ENCODE measurements at places on chromosomes 16 and 17.

GRCh38 chr16:54210452-54211125 lies 76.0 kb downstream of the IRX3 start:
- no peak for DNase-seq

DNA sequence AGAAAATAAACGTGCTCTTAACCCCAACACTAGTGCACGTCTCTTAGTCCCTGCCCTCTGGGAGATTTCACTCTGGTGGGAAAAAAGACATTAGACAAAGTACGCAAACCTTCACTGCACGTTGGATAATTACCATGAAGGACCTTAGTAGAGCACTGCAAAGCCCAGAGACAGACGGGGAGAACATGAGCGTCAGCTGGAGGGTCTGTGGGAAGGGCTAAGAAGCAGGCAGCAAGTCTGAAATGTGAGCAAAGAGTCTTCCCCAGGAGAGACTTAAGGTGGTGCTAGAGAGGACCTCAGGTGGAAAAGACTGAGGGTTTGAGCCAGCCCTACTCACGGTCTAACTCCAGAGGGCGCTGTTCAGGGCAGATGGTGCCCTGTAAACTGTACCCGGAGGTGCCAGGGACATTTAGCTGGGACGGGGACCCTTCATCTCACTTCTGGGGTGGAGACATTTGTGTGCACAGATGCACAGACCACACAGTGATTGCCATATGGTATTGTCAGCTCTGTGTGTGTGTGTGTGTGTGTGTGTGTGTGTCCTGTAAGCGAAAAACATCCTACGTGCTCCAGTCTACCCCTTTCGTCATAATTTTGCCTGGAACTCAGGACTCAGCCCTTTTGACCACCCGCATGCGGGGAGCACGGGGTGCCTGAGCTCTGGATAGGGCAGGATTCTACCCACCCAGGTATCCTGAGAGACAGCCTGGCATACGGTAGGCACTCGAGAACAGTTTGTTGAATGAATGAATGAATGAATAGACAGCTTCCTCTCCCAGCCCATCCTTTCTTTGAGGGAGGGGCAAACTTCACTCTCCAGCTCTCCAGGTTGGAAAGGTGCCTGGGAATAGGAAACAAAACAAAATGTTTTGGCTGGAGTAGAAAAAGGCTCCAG lies 10.1 kb upstream of the STAC2 start:
- DNase-seq: no peak

- DNase-seq: no peak
Measured at GRCh38 chr17:43779145-43780125, 658 bp upstream of the DUSP3 start.

DNA sequence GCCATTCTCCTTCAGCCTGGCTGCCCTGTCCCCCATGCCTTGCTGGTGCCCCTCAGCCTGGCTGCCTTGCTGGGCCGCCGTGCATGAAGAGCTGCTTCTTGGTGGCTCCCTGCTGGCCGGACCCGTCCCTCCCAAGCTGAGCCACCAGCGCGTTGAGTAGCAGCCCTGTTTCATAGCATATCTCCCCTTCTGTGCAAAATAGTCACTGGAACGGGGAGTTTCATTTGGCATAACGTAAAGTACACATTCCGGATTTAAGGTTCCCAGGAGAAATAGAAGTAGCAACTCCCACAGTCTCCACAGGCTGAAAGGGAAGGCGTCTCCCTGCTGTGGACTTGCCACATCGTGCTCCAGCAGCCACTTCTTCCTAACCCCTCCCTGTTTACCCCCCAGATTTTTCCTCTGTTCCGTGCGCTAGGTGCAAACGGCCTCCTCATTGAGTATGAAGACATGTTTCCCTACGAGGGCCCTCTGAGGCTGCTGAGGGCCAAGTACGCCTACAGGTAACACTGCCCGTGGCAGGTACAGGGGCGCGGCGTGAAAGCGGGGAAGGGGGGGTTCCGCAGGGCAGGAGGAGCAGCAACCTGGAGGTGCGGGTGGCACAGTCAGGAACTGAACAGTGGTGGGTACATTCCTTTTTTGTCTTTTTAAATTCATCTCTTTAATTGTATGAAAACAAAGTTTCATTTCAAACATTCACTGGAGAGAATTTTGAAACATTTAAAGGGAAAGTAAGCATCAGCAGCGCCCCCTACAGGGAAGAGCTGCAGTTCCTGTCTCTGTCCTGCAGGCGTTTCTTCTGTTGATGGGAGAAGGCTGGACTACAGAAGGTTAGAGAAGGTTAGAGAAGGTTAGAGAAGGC lies 5.8 kb upstream of the OGFOD3 start:
- peak; percentile 63 for DNase-seq

DNA sequence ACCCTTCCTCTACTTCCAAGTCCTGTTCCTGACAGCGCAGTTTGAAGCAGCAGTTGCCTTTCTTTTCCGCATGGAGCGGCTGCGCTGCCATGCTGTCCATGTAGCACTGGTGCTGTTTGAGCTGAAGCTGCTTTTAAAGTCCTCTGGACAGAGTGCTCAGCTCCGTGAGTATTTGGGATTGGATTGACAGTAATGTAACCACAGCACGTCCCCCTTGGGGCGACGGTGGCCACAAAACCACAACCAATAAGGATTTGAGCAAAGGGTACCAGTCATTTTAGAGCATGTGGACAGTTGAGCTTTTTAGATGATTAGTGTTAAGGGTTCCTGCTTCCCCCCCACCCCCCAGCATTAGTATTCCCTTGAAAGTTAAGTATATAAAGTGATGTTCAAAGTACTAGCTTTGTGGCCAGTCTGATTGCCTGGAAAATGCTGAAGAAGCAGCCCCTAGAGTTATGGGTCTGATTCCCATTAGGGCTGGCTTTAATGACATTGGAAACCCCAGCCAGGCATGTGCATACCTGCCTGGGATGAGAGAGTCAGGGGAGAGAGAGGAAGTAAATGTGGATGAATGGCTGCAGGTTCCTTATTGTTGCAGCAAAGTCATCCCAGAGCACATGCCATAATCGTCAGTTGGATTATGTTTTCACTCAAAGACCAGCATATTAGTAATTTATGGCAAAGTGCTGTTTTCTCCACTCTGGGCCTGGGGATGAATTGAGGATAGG lies 31.6 kb upstream of the SLC12A3 start:
- no peak for DNase-seq

GRCh38 chr16:84889066-84889465 lies 69.3 kb downstream of the CRISPLD2 start:
- no peak for DNase-seq

- DNase-seq: no peak
Measured at GRCh38 chr17:43722870-43723665, 35.5 kb downstream of the SOST start.

- DNase-seq: no peak
Measured at GRCh38 chr16:17887963-17888362, 417.2 kb upstream of the XYLT1 start.

- DNase-seq: no peak
Measured at GRCh38 chr16:25052151-25052511, 37.0 kb upstream of the ARHGAP17 start.

DNA sequence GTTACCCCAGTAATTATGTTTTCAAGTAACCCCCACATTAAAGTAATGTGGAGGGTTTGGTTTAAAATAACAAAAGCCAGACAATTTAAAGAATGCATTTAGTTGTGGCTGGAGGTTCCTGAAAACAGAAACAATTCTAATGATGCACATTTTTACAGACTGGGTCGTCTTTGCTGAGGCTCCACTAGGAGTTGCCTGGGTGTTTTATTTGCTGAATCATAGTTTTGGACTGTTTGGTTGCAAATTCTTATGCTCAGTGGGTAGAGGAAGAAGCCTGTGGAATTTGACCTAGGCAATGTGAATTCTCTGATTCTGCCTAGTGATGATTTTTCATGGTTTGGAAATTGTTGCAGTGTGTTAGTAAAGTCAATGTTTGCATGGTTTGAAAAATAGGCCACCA lies 16.3 kb downstream of the SHISA9 start:
- no peak for DNase-seq

DNA sequence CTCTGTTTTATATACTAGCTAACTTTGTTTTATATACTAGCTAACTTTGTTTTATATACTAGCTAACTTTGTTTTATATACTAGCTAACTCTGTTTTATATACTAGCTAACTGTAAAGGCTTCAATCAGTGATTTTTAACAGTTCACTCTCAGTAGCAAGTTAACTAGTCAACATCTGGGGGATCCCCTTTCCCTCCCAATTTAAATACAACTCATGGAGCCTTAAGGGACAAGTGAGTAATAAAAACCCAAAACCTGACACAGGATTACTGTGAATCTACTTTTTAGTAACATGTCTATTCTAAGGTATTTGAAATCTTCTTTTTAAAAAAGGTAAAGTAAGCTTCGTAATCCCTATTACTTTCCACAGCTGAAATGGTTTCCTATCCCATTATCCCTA lies 32.2 kb downstream of the FAM222B start:
- DNase-seq: no peak

GRCh38 chr16:57447186-57447962 lies at the start of the genes CIAPIN1 and COQ9:
CIAPIN1 (minus strand) TSS chr16:57447385; CDS start chr16:57440928, 6,457 bp downstream.
COQ9 (plus strand) TSS chr16:57447479; CDS start chr16:57447506, 27 bp downstream.
- peak; percentile 87 for DNase-seq

- DNase-seq: no peak
Measured at GRCh38 chr16:76114681-76115080, 162.5 kb upstream of the CNTNAP4 start.

GRCh38 chr16:81526199-81526598 lies 81.6 kb downstream of the CMIP start:
- no peak for DNase-seq

- no peak for DNase-seq
Measured at GRCh38 chr17:65901394-65901793, 290.5 kb downstream of the CEP112 start.

- DNase-seq: no peak
Measured at GRCh38 chr16:77285676-77286075, 86.5 kb downstream of the SYCE1L start.

DNA sequence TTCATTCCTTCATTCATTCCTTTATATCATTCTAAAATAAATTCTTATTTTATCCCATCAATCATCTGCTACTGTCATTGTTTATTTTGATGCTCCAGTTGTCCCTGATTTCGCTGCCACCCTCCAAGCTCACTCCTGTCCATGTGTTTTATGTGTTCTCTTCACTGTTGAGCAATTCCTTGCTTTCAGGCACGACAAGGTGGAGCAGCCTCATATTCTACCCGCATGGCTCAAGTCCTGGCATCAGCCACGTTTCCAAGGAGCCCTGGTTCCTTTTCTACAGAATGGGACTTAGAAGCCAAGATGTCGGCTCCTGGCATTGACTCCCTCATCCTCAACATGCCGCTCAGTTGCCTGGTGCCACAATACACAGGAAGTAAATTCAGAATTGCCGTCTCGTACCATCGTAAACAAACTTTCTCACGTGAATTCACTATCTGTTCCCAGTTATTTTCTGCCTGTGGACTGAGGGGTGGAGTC lies 139.0 kb downstream of the RPTOR start:
- DNase-seq: no peak

- peak; percentile 42 for DNase-seq
Measured at GRCh38 chr17:40092581-40092980, 7.8 kb downstream of the NR1D1 start.

- no peak for DNase-seq
Measured at GRCh38 chr17:53420035-53420641, 402.6 kb upstream of the KIF2B start.
